ENCODE measurements at places on chromosomes 3 and 15. TPM values are rescaled to one million over a fixed set of nuclear protein-coding genes. Genes with fewer than 3 reads are reported as not detected.

GRCh38 chr3:152477422-152477821, 208.7 kb downstream of the MBNL1 start:
- DNase-seq = no peak

GRCh38 chr3:97736928-97737327, 27.6 kb upstream of the ARL6 start:
- DNase-seq = no peak

DNA sequence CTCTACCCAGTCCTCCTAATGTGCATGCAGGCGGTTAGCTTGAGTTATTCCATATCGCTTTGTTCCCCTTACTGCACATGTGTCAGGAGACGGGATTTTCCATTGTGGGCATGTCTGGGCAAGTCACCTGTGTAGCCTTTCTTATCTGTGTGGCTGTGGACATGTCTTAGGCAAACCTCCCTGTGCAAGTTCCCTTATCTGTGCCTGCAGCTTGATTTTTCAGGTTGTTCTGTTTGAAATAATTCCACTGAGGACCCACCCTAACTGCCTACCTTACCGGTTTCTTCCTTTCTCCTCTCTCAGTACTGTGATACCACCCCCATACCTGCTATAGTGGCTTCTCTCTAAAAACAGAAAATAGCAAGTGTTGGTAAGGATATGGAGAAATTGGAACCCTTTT, 113.6 kb downstream of the NEO1 start:
- no peak for DNase-seq

Gene ATP10A
- 36.8 TPM for total RNA-seq
